ENCODE measurements at places on chromosomes 5 and 9.

DNA sequence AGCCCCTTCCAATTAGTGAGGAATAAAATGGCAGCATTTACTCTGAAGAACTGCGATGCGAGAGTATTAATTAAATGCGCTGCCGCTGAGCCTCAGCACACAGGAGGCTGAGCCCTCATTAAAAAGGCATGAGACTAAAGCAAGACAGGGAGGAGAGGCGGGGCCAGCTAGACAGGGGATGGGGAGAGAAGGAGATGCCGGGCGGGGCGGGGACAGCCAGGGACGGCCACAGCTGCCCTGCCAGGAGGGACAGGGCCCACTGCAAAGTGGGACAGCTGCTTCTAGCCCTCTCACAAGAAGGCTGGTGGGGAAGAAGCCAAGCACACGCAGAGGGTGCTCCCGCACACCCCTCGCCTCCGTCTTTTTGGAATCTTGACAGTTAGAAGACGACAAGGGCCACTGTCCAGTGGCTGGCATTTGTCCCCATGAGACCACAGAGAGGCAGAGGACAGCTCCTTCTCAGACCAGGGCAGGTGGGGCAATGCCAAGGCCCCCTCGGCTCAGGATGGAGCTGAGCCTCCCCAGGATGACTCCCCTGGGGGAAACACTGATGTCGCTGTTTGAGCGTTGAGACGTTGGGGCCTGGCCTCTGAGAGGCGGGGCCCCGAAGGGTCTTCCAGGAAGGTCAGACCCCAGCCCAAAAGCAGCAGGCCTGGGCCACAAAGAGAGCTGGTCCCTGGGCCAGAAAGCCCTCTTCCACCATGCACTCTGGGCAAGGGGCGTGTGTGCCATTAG lies 26.9 kb downstream of the ADAMTS2 start:
- DNase-seq: no peak

DNA sequence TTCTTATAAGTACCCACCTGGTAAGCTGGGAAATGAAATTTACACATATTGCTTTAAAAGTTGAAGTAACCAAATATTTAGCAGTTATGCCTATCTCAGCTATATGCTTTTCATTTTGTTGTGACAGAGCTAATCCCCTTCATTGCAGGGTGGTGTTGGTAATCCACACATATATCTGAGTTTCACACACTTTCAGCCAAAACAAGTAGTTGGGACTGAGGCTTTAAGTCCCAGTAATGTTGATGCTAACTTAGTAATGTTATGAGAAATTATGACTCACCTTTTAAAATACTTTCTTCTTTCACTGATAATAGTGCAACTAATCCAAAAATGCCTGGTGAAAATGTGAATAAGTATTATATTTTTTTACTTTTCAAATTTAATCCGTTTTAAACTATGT lies 19.2 kb upstream of the RICTOR start:
- no peak for DNase-seq

DNA sequence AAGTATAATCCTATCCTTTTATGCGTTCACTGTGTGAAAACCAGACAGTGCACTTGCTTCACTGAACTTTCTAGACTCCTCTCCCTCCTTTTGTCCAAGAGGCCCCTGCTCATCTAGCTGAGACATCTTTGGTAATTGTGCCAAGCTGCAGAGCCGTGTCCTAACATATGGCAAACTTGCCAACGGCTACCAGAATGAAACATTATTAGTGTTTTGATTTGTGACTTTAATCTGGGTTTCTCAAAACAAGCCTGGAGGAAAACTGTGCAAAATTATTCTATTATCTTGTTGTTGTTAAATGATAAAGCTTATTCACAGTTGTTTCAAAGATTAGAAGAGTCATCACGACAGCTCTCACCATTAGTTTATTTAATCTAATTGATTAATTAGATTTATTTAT lies 79.0 kb upstream of the RETREG1 start:
- DNase-seq: no peak

DNA sequence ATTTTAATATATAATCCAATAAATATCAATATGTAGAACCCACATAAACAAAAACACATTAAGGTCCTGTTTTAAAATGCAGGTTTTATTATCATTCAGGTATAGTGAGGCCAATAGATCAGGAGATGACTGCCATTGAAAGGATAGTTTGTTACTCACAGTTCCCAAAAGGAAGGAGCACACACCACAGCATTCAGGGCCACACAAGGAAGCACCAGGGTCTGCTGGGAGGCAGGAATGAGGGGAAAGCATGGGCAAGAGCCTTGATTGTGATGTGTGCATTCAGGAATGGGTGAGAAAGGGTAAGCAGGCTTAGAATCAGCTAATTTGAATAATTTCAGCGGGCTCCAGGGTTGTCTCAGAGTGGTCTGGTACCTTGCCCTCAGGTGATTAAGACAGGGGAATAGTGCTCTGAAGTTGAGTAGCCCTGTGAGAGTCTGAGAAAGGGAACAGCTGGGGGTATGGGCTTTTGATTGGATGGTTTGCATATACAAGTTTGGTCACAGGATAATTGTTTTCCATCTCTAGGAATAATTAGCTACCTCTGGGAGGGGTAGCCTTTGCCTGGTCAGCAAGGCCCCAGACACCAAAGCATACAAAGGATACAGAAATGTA lies 19.8 kb upstream of the OTULIN start:
- DNase-seq: no peak

GRCh38 chr5:54524704-54525103 lies 7.1 kb downstream of the SNX18 start:
- no peak for DNase-seq

DNA sequence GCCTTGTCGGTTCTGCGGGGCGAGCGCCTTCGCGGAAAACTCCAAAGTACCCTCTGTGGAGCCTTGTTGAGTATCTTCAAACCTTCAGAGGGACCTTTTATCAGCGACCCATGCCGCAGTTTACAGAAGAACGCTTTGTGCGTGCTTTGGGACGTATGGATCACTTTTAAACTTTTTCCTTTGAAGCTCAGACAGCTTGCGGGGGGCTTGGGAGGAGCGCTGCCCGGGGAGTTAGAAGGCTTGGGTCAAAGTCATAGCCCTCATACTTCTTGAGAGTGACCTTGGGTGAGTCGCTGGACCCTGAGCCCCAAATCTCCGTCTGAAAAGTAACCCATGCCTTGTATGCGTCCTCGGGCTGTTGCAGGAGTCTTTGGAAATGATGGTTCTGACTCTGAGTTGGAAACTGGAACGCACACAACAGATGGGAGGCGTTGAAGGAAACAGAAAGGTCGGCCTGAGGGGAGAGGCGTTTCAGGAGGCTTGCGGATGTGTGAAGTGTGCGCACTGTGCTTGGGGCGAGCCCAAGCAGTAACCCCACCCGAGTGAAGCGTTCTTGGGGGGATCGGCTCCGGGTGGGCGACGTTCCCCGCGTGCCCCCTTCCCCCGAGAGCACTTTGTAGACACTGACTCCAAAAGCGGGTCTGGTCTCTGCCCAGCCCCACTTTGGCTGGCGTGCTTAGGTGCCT lies 661 bp upstream of the SLC25A51 start:
- DNase-seq: no peak

Measured in HS-5 (cell line).